HCT116 (cell line): ENCODE measurements at places on chromosomes 12 and 14. TPM values are rescaled to one million over a fixed set of nuclear protein-coding genes. Genes with fewer than 3 reads are reported as not detected.

DNA sequence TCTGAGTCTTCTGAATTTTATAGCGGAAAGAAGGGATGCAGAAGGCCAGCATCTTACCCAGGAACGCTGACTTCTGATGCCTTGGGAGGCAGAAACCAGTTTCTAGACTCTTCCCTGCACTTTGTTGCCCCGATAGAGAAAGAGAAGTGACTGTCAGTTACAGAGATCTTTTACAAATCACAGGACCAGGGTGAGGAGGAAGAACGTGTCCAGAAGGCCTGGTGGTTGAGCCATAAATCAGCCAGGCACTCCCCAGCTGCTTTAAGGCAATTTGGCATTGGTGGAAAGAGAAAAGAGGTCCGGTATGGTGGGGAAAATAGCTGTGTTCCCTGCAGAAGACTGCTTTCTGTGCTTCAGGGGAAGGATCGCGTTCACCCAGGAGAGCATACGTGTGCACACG is 88.7 kb upstream of the KCNA1 start:
- H3K4me3 ChIP-seq, result no peak overlapping the region
- H3K4me1 ChIP-seq, result no peaks in the 10 kb centered on the region
- H3K27ac ChIP-seq, result no peak overlapping the region
- H3K36me3 ChIP-seq, result no peaks in the 10 kb centered on the region

Gene HOXC9
- total RNA-seq, result 11.3 TPM

DNA sequence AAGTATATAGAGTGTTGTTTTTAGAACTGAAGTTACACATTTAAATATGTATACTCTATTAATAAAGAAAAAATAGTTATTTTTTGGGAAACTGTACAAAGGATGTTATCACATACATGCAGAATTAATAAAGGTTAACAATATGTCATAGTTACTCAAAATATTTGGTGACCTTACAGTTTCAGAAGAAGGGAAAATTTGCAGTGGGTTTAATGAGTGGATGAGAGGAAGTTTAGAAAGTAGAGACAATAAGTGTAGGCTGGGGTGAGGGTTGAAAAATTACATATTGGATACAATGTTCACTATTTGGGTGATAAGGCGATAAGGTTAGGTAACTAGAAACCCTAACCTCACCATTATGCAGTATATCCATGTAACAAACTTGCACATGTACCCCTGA is 13.5 kb downstream of the WNK1 start:
- H3K36me3 ChIP-seq, result no peaks in the 10 kb centered on the region
- H3K4me3 ChIP-seq, result no peak overlapping the region
- no peak overlapping the region for H3K27ac ChIP-seq
- H3K4me1 ChIP-seq, result no peaks in the 10 kb centered on the region
- DNase-seq, result no peak

- H3K36me3 ChIP-seq, result no peaks in the 10 kb centered on the region
- no peak overlapping the region for H3K4me3 ChIP-seq
- no peak overlapping the region for H3K27ac ChIP-seq
Measured at GRCh38 chr12:66984962-66985361, 284.2 kb upstream of the CAND1 start.

GRCh38 chr12:119384340-119384739 is 49.8 kb downstream of the CCDC60 start:
- no peak overlapping the region for H3K27ac ChIP-seq
- no peaks in the 10 kb centered on the region for H3K4me1 ChIP-seq
- H3K36me3 ChIP-seq, result no peaks in the 10 kb centered on the region
- no peak overlapping the region for H3K4me3 ChIP-seq

- peak within 1 kb of the TSS; percentile 49; the same call in 1 of the 2 replicates for H3K27ac ChIP-seq
- H3K36me3 ChIP-seq, result no peaks in the 10 kb centered on the region
- peaks cover 5% of the 10 kb centered on the region; the same call in 1 of the 2 replicates for H3K4me1 ChIP-seq
- peak; percentile 96 for DNase-seq
- H3K27me3 ChIP-seq, result no peaks in the 10 kb centered on the region
Measured at GRCh38 chr14:54509546-54510501, at the start of gene CGRRF1. TSS of gene CGRRF1 (plus strand) at chr14:54509906. CDS start at chr14:54509960, 54 bp downstream.

DNA sequence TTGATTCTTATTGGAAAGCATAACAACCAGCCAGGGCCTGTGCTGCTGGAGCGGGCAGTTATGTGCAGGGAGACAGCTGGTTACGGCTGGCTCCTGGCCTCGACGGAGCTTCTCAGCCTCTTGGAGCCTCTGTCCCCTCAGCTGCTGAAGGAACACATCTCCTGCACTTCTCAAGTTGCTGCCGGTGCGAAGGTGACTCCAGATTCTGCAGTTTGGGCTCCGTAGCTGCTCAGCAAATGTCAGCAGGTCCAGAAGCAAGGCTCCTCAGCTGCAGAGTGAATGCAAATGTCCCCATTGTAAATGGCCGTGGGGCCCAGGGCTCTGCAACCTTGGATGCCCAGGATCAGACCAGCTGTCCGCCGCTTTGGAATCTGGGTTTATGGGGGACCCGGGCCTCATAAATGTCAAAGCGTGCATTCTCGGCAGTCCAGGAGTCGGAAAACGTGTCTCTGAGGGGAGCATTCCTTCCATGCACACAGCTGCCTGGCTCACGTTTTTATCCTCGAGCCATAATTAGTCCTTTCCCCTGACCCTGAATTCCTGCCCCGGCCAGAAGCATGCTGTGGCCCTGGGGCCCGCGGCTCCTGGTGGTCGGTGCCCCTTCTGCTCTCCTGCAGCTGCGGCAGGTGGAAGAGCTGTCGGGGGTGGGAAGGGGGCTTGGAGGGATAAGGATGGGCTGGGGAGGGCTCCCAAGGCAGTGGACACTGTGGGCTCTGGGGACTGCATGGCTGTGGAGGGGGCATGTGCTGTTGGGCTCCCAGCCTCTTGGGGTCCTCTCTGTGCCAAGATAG is 106.0 kb downstream of the KIF26A start:
- no peaks in the 10 kb centered on the region for H3K27me3 ChIP-seq
- no peaks in the 10 kb centered on the region for H3K36me3 ChIP-seq
- no peak overlapping the region for H3K4me3 ChIP-seq
- DNase-seq, result no peak
- no peak overlapping the region for H3K27ac ChIP-seq
- no peaks in the 10 kb centered on the region for H3K4me1 ChIP-seq
